Fibroblast of skin of right biceps (primary cell): ENCODE measurements at places on chromosomes 12 and 14.

GRCh38 chr12:132169376-132169775 is 25.1 kb downstream of the NOC4L start:
- no peak for DNase-seq

DNA sequence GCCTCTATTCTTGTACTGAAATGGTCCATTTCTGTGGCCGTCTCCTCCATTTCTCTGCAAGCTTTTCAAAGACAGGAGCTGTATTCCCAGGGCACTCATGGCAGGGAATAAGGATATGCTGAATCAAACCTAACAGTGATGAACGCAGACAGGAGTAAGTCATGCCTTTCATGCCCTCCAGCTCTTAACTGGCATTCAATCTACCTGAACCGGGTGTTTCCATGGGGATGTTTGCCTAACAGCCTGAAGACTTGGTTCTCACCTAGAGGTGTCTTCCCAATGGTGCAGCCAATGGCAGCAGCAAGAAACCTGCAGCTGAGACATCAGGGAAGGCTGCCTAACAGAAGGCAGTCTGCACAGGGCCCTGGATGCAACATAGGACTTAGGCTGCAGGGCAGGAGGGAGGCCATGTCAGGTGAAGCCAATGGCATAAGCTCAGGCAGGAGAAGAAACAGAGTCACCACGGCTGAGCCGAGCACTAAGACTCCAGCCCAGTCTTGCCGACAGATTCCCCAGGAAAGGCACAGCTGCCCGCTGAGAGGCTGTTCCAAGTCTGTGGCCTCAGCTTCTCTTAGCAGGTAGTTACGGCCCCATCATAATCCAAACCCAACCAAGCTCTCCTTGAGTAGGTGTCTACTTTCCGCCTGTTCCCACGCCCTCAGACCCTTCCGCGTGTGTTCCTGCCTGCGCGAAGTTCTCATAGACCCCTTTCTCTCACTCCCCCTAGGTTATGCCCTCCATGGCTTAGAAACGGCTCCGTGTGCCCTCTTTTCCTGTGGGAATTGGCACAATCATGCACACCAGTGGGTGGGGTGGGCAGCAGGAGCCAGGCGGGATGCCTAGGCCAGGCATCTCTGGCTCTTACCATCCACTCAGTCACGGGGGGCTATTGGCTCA is 44.1 kb downstream of the VWF start:
- no peak for DNase-seq

DNA sequence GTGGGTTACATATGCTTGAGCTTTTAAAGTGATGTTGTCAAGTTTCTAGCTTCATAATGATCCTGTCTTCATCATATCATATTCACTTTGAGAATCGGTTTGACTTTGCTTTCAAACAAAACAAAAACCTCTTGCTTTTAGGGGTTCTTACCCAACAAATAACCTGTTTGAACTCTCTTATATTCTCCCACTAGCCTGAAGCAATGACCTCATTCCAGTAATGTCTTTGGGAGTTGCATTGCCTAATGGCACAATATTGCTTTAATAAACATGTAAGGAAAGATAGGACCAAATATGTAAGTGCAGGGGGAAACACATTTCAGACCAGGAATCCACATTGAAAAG is 27.7 kb downstream of the WBP11 start:
- no peak for DNase-seq

- DNase-seq = peak; percentile 68
These were observed 38.4 kb downstream of the WASHC3 start for GRCh38 chr12:102023343-102023930.

- DNase-seq = no peak
These were observed 414.6 kb upstream of the PDE3A start for GRCh38 chr12:19953734-19954133.

- peak; percentile 89 for DNase-seq
These were observed 13.9 kb downstream of the EVL start for GRCh38 chr14:100078997-100079725.

DNA sequence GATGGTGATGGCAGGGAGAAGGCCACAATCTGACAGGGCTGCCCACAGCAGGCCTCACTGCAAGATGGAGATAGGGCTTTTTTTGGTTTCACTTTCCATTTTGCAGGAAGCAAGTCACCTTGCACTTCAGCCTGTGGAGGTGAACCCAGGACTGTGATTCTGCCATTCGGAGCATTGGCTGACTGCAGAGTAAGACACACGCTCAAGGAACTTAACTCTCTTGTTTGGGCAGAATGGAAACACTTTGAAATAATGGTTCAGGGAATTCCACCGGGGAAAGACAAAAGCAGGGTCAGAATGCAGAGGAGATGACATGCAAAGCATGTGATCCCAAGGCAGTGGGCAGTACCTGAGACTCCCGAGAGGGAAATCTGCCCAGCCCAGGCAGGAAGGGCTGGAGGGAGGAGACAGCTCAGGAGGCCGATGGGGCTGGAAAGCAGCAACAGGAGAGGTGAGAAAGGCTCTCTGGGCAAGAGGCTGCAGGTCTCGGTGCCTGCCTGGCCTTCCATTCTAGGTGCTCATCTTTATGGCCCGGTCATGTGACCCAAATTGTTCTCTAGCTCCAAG is 58.7 kb upstream of the PRMT8 start:
- no peak for DNase-seq

DNA sequence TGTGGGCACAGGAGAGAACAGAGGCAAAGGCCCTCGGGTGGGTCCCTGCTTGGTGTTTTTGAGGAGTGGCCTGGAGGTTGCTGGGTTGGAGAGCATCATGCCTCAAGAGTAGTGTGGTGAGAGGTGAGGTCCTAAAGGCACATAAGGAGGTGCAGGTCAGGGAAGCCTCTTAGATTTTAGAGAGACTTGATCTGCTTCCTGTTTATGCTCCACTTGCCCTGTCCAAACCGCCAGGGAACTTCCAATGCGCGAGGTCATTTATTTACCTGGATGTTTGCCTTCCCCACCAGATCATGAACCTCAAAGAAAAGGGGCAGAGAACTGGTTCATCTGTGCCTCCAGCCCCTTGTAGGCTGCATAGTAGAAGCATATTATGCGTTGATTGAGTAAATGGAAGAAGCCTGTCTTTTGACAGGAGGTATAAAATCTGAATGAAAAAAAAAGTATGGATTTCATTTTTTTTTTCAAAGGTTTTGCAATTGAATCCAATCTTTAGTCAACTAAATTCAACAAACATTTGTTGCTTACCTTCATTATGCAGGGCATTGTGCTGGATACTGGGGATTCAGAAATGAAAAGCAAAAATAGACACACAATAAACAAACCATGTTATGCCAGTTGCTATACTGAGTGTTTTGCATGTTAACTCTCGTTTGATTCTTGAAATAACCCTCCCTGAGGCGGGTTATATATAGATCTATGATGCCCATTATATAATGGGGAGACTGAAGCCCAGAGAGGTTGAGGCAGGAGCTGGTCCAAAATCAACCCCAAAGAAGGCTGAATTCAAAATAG is 485.2 kb downstream of the VRK1 start:
- DNase-seq = no peak

DNA sequence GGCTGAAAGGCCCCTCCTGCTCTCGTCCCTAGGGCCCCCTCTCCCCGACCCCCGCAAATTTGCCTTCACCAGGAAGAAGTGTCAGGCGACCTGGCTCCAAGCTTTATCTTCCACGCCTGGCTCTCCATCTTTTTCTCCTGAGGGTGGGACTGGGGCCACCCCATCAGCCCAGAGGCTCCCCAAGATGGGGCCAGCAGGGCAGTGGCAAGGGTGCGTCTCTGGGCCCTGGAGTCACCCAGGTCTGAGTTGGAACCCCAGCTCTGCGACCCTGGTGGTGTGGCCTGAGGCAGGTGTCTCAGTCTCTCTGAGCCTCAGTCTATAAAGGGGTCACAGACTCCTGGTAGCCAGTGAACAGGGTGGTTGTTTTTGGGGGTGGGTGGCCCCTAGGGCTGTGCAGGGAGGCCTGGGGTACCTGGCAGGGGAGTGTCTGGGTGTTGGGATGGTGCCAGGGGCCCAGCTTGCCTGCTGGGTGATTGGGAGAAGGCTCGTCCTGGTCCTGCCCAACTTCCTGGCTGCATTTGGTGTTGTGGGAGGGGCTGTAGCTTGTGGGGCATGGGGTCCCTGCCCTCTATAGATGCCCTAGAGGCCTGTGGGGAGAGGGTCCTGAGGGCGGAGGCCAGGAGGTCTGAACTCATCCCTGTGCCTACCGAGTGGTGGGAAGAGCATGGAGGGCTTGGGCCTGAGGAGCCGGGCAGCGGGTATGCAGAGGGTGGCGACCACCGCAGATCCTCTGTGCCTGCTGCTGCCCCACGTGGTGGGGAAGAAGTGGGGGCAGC is 7.6 kb downstream of the KIF26A start:
- no peak for DNase-seq

DNA sequence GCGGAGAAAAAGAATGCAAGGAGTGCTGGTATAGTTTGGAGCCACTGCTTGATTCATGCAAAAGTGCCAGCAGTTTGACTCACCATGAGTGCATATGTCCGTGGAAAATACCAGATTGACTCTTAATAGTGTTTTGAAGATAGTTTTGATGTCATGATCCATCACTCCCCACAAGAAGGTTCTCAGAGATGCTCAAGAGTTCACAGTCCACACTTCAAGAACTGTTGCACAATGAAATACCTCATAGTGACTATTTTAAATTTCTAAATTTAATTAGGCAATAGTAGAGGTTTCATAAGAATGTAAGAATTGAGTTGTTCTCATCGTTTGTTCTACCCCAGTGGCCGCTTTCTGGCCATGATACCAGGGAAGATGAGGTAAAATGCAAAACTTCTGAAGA is 286.6 kb upstream of the RGS6 start:
- peak; percentile 66 for DNase-seq

DNA sequence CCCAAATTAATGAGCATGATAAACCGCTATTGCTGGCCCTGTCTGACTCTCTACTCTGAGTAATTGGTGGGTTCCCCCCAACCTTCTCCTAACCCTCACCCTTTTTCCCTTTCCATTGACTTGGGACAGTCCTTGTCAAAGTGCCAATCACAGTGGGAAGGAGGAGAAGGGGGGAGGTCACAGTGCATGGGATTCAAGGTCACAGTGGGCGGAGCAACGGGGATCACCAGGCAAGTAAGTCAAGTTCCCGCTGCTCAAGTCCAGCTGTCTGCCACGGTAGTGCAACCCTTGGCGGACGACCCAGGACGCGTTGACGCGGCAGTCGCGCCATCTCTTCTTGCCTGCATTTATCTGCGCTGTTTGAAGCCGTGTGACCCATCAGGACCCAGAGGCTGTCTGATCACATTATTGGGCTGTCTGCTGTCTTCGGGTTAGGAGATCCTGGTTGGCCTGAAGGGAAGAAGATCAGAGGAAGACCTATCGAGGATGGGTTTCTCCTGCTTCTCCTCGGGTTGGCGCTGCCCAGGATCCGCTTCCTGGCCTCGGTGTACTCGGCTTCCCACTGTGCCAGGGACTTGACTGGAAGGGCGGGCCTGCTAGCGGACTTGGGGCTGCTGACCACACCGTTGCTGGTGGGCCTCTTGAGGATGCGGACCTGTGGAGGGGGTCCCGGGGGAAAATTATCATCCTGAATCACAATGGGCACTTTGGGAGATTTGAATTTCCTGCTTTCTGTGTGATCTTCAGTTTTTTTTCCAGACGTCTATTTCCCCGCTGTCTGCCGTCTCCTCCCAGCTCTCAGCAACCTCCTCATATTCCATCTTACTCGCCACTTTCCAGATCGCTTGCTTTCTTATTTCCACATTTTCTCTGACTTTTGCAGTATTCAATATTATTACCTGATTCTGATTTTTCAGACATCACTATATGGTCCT is 3.1 kb upstream of the MDM2 start:
- DNase-seq = no peak

GRCh38 chr12:113684053-113684907 is 212.6 kb upstream of the LHX5 start:
- no peak for DNase-seq

DNA sequence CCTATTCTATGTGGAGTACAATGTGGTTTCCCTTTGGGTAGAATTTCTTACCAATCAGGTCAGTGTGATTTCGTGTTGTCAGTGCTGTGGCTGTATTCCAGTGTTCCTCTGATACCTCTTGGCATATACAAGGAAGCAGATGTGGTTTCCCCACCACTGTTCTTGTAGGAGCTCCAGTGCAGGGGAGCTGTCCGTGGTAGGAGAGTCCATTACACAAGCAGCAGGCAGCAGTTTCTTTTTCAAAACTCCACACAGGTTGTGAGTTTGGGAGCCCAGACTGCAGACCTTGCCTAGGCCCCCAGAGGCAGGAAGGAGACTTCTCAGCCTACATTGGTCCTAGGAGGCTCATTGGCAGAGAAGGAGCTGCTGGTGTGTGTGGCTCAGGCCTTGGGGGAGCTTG is 452.8 kb downstream of the AACS start:
- DNase-seq = no peak

- no peak for DNase-seq
These were observed 82.6 kb upstream of the GTF2A1 start for GRCh38 chr14:81303258-81303935.

DNA sequence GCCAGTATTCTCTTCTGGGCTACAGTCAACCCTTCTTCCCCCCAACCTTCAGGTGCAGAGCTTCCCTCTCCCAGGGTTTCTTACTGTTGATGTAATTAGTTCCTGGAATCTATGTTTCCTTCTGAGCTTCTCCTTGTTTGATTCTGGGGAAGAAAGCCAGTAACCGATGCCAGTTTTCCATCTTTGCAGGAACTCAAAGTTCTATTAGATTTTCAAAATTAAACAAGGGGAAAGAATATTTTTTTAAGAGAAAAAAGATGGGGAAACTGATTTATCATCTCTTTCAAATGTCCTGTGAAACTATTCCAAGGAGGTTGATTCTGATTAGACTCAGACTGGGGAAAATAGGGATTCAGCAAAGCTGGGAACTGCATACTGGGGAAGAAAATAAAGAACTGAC is 17.9 kb upstream of the FAM234B start:
- DNase-seq = no peak

DNA sequence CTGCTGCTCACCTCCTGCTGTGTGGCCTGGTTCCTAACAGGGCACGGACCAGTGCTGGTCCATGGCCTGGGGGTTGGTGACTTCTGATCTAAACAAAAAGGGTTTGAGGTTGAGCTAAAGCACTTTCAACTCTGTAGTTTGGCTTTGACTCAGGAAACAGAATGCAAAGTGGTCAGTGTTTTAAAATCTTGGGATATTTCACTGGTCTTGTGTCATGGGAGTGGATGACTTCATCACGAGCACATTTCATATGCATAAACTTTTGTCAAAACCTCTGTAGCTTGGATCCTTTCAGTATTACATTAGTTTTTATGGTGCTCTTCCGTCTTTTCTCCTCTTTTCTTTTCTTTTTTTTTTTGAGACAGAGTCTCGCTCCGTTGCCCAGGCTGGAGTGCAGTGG is 25.6 kb downstream of the FAM161B start:
- DNase-seq = no peak

GRCh38 chr12:46217541-46218321 is 51.1 kb downstream of the SLC38A1 start:
- DNase-seq = no peak
